Activated gamma-delta T cell treated with Interleukin-2 at 50 U/mL for 16 hours (primary cell): ENCODE measurements at places on chromosomes 16 and 17.

- no peak for DNase-seq
Observed at GRCh38 chr17:56815711-56816110, 18.0 kb downstream of the C17orf67 start.

GRCh38 chr16:19228575-19228974 is 57.0 kb upstream of the CLEC19A start:
- no peak for DNase-seq

- DNase-seq: no peak
Observed at GRCh38 chr17:44314869-44315661, 6.7 kb downstream of the RUNDC3A start.

DNA sequence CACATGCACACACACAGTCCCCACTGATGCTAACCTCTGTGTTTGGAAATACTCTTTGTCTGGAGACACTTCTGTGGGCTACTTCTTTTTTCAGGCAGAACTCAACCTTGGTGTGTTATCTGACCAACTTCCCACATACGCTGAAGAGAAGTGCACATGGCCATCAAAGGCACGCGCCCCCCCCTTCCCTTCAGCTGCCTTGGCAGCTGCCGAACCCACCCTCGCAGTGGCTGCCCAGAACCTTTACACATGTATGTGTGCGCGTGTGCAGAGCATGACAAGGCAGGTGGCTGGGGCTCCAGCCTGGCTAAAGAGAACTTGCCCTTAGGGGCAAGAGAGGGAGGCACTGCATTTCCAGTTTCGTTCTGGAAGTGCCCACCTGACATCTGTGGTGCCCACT is 3.9 kb downstream of the RAPGEFL1 start:
- DNase-seq: no peak

DNA sequence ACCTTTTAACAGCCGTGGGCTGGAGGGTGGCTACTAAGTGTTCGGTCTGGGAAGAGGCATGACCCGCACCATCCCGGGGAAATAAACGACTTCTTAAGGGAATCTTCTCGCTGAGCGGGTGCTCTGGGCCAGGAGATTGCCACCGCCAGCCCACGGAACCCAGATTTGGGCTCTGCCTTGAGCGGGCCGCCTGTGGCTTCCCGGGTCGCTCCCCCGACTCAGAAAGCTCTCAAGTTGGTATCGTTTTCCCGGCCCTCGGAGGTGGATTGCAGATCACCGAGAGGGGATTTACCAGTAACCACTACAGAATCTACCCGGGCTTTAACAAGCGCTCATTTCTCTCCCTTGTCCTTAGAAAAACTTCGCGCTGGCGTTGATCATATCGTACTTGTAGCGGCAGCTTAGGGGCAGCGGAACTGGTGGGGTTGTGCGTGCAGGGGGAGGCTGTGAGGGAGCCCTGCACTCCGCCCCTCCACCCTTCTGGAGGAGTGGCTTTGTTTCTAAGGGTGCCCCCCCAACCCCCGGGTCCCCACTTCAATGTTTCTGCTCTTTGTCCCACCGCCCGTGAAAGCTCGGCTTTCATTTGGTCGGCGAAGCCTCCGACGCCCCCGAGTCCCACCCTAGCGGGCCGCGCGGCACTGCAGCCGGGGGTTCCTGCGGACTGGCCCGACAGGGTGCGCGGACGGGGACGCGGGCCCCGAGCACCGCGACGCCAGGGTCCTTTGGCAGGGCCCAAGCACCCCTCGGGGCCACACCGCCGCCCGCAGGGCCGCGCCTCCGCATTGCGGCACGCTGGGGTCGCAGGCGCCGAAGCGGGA is 3.6 kb upstream of the CBX4 start:
- no peak for DNase-seq

DNA sequence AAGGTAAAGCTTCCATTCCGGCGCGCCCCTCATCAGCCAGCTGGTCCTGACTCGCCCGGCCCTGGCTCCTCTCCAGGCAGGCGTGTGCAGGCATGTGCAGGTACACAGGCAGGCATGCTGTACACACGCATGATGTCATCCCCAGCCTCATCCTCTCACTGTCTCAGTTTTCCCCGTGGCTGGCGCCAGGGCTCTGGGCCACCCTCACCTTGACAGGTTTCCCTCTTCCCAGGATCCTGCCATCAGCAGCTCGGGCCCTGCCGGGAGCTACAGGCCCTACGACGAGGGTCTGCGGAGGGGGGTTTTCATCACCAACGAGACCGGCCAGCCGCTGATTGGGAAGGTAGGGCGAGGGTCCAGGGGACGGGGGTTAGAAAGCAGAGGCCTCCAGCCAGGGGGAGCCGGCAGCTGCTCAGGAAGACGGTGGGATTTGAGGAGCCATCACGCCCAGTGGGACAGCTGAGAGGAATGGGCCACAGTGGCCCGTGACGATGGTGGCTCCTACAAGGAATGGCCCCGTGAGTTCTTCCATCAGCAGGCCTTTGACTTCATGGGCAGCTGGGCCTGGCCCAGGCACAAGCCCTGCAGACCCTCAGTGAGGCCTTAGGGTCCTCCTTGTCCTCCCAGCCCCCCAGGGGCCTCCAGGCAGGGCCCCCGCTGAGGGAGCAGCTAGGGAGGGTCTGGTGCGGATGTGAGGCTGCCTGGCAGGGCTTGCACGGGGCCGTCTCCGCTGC is 8.5 kb downstream of the GAA start:
- no peak for DNase-seq

GRCh38 chr17:82998637-82999036 is 80.8 kb upstream of the METRNL start:
- DNase-seq: no peak

GRCh38 chr17:78361225-78361701 is 1.4 kb upstream of the SOCS3 start:
- DNase-seq: no peak

DNA sequence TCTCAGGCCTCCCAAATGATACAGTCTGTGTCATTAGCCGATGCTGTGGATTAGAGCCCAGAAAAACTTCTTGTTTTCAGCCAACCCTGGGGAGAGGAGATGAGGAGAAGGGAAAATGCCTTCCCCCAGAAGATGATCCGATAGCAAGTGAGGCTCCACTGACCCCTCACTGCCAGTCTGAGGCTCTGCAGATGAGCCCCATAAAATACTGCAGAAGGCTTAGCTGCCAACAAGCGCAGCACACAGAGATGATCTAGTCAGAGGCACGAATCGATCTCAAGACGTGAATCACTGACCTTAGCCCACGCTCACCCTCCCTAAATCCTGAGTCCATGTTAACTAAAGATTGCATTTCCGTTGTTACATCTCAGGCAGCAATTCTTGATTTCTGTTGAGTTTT is 31.5 kb downstream of the SALL1 start:
- no peak for DNase-seq

DNA sequence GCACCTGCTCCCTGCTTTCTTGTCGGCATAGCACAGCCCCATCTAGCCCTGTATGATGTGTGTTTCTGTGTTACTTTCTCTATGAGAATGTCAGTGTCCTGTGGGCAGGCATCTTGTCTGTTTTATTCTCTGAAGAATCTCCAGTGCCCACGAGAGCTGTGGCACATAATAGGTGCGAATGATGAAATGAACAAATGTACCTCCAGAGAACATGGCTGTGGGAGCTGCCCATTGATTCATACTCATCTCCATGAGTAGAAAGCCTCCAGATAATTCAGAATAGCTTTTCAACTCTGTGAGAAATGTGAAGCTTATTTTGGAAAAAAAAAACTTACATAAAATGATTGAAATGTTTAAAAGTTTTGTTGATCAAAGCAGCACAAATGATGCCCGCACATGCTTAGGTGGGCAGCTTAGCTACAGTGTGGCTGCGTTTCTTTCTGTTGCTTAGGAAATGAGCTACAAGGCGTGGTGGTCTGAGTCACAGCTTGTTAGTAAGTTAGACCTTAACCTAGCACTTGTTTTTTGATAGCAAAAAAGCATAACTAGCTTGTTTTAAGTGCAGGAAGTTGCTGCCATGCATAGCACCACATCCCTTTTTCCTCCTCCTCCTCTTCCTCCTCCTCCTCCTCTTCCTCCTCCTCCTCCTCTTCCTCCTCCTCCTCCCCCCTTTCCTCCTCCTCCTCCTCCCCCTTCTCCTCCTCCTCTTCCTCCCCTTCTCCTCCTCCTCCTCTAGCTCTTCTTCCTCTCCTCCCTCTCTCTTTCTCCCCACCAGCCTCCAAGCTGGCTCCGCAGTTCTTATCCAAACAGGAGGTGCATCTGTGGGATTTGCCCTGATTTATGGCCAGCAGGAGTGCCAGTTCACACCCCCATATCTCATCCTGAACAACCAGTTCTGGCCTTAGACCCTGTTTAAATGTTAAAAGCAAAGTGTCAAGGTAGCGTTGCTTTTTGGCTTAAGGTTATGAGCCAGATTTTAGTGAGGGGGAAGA is 221.5 kb downstream of the IRF8 start:
- DNase-seq: no peak
